ENCODE measurements at places on chromosomes 4 and X. TPM values are rescaled to one million over a fixed set of nuclear protein-coding genes. Genes with fewer than 3 reads are reported as not detected.
A peak's percentile ranks its signal among the peaks of the same experiment; 100 is the strongest.

The AFP gene
- not detected for polyA plus RNA-seq

The PPP1R2C gene
- 1.8 TPM for polyA plus RNA-seq

DNA sequence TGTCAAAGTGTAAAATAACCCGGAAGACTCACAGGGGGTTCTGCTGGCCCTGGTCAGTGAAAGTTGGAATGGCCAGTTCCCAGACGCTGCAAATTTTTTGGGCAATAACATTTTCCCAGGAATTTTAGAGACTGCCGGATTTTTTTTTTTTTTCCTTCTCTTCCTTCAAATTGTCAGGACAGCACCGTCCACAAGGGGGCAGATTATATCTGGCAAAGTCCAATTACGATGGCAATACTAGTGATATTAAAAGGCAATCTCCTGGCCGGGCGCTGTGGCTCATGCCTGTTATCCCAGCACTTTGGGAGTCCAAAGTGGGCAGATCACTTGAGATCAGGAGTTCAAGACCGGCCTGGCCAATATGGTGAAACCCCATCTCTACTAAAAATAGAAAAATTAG, 20.5 kb downstream of the SLC25A5 start:
- peak; percentile 46 for DNase-seq

DNA sequence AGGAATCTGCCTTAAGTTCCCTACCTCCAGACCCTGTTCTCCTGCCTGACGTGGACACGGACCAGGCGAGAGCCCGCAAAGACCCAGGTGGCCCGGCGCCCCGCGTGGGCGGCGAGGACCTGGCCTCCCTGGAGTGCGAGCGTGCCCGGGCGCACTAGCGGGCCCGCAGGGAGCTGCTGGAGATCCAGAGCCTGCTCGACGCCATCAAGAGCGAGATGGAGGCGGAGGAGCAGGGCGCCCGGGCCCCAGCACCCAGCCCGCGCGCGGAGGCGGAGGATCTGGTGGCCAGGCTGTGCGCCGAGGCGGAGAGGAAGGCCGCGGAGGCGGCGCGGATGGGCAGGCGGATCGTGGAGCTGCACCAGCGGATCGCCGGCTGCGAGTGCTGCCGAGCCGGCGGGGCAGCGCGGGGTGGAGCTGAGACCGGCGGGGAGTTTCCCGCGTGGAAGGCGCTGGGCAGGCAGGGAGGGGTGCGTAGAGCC, 18.2 kb downstream of the MRFAP1 start:
- H3K4me1 ChIP-seq: peaks cover 13% of the 10 kb centered on the region
- peak overlapping the region; percentile 42 for H3K4me3 ChIP-seq

DNA sequence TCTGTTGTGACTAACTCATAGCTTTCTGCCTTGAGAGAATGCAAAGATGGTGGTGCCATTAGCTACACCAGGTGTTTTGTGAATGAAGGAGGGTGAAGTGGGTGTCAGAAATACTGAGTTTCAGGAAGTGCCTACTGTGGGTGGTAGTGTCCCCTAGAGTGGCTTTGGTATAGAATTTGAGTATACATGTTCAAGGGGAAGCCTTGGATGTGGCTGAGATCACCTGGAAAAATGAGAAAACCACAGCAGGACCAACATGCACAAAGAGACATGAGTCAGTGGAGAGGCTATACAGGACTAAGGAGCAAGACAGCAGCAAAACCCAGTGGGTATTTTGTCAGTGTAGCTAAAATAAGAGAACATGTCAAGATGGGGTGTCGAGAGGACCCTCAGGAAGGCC, 204.3 kb upstream of the TBL1X start:
- no peak overlapping the region for H3K27ac ChIP-seq
- H3K36me3 ChIP-seq: no peaks in the 10 kb centered on the region
- DNase-seq: no peak
- no peaks in the 10 kb centered on the region for H3K27me3 ChIP-seq
- no peak overlapping the region for H3K4me3 ChIP-seq

- no peaks in the 10 kb centered on the region for H3K36me3 ChIP-seq
- no peak overlapping the region for H3K4me3 ChIP-seq
- no peaks in the 10 kb centered on the region for H3K27me3 ChIP-seq
- no peak overlapping the region for H3K27ac ChIP-seq
- no peaks in the 10 kb centered on the region for H3K4me1 ChIP-seq
Observed at GRCh38 chr4:24002330-24002966, 112.6 kb upstream of the PPARGC1A start.

- no peak overlapping the region for H3K4me3 ChIP-seq
- no peaks in the 10 kb centered on the region for H3K36me3 ChIP-seq
- H3K4me1 ChIP-seq: no peaks in the 10 kb centered on the region
- no peak overlapping the region for H3K27ac ChIP-seq
- no peak for DNase-seq
Observed at GRCh38 chr4:164572877-164573279, 181.1 kb upstream of the SMIM31 start.

The KLB gene
- polyA plus RNA-seq: 0.06 TPM

GRCh38 chr4:125624951-125625350, 310.2 kb downstream of the FAT4 start:
- H3K27ac ChIP-seq: no peak overlapping the region
- H3K36me3 ChIP-seq: no peaks in the 10 kb centered on the region
- H3K4me3 ChIP-seq: no peak overlapping the region
- H3K27me3 ChIP-seq: no peaks in the 10 kb centered on the region
